ENCODE measurements at places on chromosomes 13 and 19.

DNA sequence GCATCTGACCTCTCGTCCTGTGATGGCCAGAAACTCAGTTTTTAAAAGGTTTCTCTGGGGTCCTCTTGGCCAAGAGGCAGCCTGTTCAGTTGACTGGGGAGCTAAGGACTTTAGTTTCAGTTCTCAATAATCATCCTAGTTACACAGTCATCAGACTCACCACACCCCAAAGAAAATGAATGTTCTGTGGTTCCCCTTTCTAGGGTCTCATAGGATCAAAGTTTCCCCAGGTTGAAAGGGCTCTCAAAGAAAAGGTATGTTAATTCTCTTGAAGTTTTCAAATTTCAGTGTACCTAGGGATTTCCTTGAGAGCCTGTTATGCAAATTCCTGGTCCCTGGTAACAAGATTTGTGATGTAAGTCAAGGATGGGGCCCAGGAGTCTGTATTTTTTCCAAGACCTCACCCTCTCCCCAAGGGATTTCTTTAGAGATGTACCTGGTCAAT lies 94.9 kb downstream of the FAM216B start:
- DNase-seq: no peak

- no peak for DNase-seq
Measured at GRCh38 chr13:79290595-79291244, 115.3 kb downstream of the RBM26 start.

DNA sequence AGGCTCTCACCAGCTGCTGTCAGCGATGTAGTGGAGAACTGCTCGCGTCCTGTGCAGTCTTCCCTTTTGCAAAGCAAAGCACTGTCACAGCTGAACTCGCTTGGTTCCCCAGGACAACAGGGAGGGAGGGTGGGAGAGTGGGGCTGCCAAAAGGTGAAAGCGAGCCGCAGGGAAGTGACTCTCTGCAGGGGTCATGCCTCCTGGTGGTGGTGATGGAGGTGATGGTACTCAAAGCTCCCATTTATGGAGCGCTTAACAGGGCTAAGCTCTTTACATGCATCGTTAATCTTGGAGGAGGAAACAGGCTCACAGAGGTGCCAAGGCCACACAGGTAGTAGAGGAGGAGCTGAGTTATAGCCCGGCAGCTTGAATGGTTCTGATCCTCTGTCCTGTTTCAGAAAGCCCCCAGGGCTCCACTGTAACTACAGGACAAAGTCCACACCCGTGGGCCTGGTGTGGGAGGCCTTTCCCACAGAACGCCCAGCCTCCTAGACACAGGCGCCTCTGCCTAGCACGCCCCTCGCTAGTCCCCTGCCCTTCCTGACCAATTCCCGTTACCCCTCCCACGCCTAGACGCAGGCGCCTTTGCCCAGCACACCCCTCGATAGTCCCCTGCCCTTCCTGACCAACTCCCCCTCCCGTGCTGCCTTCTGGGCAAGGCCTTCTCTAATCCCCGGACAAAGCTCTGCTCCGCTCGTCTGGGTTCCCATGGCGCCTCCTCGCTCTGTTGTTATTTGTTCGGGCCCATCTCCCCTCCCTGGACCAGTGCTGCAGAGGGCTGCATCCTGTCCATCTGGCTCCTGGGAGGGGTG lies 10.7 kb downstream of the PPP1R37 start:
- no peak for DNase-seq

DNA sequence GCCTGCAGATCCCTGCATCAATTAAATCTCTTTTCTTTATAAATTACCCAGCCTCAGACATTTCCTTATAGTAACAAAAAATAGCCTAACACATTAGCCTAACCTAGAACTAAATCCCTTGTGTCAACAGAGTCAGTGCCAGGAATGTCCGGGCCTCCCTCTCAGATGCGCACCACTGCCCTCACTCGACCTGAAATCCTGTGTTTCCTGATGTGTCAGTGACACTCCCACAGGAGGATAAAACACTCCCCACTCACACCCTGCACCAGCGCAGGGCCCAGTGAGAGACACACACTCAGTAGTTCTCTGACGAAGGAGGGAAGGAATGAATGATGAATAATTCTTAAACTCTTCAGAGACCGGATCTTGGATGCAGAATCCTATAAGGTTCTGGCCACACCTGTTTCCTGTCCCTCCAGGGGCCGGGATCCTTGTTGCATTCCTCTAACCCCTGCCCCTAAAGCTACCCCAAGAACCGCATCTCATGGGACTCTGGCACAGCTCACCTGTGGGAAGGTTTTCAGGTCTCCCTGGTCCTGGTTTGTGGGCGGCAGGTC lies 3.1 kb downstream of the CEACAM3 start:
- DNase-seq: no peak

- DNase-seq: peak; percentile 11
Measured at GRCh38 chr13:105202354-105202753, 1333.1 kb downstream of the EFNB2 start.

DNA sequence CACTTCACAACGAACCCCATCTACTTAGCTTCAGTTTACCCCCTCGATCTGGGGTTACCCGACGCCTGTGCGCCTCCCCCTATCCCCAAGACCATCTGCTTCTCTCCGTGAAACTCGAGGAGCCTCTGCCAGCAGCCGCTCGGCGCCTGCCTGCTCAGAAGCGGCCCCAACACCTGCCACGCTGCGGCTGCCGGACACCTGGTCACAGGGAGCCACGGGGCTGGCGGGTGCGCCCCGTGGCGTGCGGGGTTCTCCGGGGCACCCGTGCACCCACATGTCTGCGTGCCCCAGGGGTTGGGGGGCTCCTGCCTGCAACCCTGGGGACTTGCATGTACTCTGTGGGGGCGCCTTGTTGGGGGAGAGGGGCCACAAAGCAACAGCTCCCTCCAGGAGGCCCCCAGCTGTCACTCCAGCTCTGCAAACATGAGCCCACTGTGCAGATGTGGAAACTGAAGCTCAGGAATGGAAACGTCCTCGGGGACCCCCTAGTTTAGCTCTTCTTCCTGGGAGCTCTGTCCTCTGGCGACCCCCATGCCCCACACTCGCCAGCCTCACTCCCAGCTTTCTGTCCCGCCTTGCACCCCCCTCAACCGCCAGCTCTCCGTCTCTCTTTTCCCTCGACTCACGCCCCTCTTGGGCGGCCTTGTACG lies 7.0 kb upstream of the SEMA6B start:
- DNase-seq: no peak

DNA sequence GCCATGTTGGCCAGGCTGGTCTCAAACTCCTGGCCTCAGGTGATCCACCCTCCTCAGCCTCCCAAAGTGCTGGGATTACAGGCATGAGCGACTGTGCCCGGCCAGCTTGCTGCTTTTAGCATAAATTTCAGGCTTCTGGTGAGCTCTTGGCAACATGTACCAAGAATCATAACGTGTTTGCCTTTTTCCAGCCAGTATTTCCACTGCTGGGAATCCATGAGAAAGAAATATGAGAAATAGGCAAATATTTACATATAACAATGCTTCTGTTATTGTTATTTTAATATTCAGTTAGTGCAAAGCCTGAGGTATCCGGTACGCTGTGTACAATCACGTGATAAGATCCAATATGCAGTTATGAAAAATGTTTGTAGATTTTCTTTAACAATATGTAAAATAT lies 29.2 kb upstream of the CERS4 start:
- DNase-seq: no peak

GRCh38 chr13:61253105-61253877 lies 162.4 kb downstream of the PCDH20 start:
- DNase-seq: no peak
